Psoas muscle (tissue), 8 donors: ENCODE measurements at places on chromosomes 7 and 10. TPM values are rescaled to one million over a fixed set of nuclear protein-coding genes. Genes with fewer than 3 reads are reported as not detected.

- DNase-seq = no peak
These were observed 362.7 kb downstream of the GLRX3 start for GRCh38 chr10:130498934-130499333.

GRCh38 chr7:45239486-45239885 lies 81.9 kb downstream of the RAMP3 start:
- no peak for DNase-seq

GRCh38 chr10:28280652-28281051 lies 22.2 kb downstream of the MPP7 start:
- DNase-seq = no peak

GRCh38 chr10:35353805-35354204 lies 17.5 kb downstream of the CCNY start:
- DNase-seq = no peak

GRCh38 chr7:155507576-155507975 lies 38.8 kb downstream of the CNPY1 start:
- no peak for DNase-seq

GRCh38 chr10:50614444-50615137 lies 9.2 kb downstream of the SGMS1 start:
- no peak for DNase-seq

GRCh38 chr10:47359101-47359500 lies 10.9 kb downstream of the RBP3 start:
- no peak for DNase-seq

The ENKUR gene
- not detected for total RNA-seq

The PROSER2 gene
- 2.1 TPM for total RNA-seq

The INA gene
- not detected for total RNA-seq

The AFAP1L2 gene
- total RNA-seq = 1.6 TPM

The EPO gene
- total RNA-seq = not detected
